ENCODE measurements at places on chromosomes 11 and 22.
A peak's percentile ranks its signal among the peaks of the same experiment; 100 is the strongest.

GRCh38 chr11:128779036-128779435, 85.2 kb downstream of the FLI1 start:
- no peak for DNase-seq

GRCh38 chr11:61754534-61755482, 2.4 kb downstream of the MYRF start:
- DNase-seq = no peak

DNA sequence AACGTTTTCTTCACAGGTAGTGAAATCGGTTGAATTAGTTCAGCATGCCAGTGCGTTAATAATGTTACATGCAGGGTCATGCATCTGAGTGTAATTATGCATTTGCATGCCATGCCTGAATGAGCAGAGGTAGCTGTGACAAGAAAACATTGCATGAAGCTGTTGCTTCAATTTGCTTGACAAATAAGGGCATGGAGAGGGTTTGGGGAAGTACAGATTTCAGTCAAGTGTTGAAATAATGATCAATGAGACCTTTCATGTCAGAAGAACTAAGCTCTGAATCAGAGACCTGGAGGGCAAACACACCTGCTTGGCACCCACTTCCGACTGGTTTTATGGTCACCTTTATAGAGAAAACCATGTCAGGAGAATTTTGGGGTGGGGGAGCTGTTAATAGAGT, 221.4 kb downstream of the DBX1 start:
- no peak for DNase-seq

- DNase-seq = no peak
Measured at GRCh38 chr11:126371595-126371994, 16.1 kb downstream of the ST3GAL4 start.

- peak; percentile 67 for DNase-seq
Measured at GRCh38 chr11:46006418-46007070, 84.1 kb downstream of the LARGE2 start.

GRCh38 chr22:48968201-48968959, 859.3 kb downstream of the BRD1 start:
- DNase-seq = no peak

GRCh38 chr11:117334896-117335295, 7.2 kb downstream of the CEP164 start:
- DNase-seq = no peak

DNA sequence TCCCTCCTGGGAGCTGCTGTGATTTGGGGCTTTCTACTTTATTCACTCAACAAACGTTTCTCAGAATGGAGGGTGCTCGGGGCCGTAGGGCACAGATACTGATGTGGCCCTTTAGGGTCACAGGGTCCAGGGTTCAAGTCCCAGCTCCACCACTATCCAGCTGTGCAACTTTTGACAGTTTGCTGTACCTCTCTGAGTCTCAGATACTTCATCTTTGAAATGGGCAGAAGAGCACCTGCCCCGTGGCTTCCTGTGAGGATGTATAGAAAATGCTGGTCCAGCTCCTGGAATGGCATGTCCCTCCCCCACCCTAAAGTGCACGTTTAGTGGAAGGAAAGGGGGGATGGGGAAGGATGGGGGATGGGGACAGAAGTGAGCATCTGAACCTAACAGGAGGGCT, 21.9 kb upstream of the PRR5 start:
- DNase-seq = no peak
